ENCODE measurements at places on chromosomes 5 and 9.

- DNase-seq, result no peak
Observed at GRCh38 chr5:81630684-81631083, 120.2 kb downstream of the SSBP2 start.

GRCh38 chr5:88785746-88786565 is 97.0 kb downstream of the MEF2C start:
- peak; percentile 75 for DNase-seq

DNA sequence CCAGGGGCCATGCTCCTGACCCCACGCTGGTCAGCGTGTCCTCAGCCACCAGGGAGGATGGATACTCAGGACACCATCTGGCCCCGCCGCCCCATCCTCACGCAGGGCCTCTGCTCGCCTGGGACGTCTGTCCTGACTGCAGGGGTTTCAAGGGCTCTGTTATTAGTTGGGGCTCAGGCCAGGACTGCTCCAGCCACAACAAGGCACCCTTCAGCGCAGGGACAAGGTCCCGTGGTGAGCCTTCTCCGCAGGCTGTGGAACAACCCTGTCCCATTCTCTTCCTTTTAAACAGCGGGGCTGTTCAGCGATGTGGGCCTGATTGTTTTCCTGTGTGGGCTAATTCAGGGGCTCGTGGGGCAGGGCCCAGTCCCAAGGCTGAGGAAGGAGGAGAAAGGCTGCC is 61.6 kb downstream of the SEMA4D start:
- DNase-seq, result no peak

GRCh38 chr5:58246461-58246944 is 213.4 kb downstream of the PLK2 start:
- DNase-seq, result no peak

GRCh38 chr5:177396807-177397206 is 3.7 kb downstream of the PFN3 start:
- no peak for DNase-seq

DNA sequence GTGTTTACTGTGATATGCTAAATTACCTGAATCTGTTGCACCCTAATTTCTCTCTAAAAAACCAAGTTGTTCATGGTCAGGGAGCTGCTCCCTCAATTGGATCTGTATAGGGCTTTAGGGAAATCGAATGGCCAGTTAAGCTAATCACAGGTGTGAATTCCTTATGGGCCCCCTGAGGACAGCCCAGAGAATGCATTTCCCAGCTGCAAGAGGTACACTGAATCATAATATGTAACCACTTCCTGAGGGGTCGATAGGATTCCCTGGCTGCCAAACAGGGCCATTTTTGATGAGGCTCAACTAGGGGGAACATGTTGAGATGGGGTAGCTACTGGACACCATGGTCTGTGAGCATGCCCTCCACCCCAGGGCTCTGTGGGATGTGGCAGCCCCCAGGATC is 478.6 kb downstream of the CCDC171 start:
- no peak for DNase-seq

DNA sequence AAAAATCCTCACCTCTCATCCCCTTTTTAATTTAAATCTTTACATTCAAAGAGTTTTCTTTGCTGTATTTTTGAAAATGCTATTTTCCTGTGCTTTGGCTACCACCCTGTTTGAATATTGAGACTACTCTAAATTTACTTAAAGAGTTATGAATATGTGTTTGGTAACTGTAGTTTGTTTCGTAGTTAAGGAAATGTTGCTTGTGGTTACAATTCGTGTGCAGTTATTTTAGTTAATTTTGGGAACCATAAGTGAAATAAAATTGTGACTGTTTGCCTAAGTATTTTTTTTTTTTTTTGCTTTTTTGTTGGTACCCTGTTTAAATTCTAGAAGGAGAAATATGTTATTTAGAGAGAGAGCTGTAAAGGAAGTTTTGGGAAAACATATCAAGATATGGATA is 78.7 kb downstream of the XRCC4 start:
- DNase-seq, result no peak

GRCh38 chr9:104977580-104977979 is 49.6 kb upstream of the ABCA1 start:
- no peak for DNase-seq

DNA sequence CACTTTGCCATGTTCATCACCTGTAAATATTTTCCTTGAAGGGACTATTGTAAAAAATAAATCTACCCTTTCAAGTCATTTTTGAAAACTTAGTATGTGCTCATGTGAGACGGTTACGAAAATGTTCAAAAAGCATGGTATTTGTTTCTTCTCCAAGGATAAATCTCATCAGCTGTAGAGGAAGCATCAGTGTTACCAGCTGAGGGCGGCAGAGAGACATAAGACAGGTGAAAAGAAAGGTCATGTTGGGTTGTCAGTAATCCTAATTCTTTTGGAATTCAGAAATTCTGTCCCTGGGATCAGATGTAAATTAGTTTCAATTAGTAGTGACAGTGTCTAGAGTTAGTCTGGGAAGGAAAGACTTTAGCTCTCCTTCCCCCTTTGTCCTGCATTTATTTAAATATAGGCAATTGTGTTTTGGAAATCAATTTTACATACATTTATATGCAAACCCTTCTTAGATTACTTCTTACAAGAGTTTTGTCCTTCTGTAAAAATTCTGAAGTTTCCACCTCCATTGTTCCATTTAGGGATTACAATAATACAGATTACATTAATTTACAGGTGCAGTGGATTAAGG is 791.9 kb upstream of the CDH6 start:
- peak; percentile 24 for DNase-seq

DNA sequence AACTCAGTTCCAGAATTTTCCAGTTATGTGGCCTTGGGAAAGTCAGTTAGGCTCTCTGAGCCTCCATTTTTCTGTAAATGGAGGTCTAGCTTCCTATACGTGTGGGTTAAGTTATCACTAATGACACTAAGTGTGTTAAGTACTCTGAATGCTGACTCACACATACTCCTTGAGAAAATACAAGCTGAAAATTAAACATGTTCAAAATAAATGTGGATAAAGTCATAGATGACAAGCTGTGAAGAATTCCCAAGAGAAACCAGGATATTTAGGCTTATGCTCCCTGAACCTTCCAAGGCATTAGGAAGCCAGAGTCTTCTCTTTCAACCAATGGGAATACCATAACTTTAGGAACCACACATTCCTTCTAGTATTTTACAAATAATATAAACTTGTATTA is 58.1 kb downstream of the ABCA1 start:
- DNase-seq, result no peak

- no peak for DNase-seq
Observed at GRCh38 chr5:28603869-28604268, 1565.5 kb upstream of the CDH9 start.

DNA sequence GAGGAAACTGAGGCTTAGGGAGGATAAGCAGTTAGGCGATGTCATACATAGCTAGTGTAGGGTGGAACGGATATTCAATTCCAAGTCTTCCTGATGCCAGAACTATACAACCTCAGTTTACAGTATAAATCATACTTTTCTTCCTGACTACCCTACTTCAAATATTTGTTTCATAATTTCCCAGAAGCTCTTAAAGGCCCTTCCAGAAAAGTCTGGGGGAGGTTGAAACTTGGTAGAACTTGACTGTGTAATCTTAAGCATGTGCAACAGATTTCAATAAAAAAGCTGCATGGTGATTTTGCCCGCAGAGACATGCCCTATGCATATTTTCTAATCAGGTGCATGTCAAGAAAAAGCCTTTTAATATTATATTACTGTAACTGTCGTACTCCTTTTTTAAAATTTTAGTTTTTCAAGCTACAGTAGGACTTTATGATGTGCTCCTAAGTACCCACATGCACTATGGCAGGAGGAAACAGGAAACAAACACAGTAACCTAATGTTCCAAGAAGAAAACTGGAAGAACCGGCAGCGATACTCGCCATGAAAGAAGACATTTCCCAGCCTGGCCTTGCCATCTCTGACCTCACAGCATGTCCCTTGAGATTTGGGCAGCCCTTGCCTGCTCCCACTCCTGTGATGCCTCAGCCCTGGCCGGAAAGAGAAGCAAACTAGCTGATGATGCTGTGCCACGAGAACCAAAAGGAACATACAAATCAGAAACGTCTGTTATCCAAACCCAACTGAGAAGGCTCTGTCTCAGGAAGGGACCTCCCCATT is 266.0 kb downstream of the EFNA5 start:
- no peak for DNase-seq

DNA sequence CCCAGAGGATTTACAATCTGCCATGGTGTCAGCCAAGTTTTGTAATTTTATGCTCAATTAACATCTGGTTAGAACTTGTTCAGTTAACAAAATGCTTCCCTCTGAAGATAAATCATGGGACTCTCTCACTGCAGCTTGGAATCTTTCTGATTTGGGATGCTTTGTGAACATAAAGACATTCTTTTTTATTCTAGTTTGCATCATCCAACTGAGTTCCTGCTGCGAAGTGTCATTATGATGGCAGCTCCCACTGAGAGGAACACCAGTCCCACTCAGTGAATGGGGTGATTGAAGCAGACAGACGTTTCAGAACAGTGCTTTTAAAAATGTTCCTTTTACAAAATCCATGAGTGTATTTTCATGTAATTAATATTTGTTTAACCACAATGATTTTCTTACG is 863.8 kb downstream of the TLE4 start:
- no peak for DNase-seq

- DNase-seq, result no peak
Observed at GRCh38 chr5:5181650-5182324, 41.7 kb downstream of the ADAMTS16 start.

DNA sequence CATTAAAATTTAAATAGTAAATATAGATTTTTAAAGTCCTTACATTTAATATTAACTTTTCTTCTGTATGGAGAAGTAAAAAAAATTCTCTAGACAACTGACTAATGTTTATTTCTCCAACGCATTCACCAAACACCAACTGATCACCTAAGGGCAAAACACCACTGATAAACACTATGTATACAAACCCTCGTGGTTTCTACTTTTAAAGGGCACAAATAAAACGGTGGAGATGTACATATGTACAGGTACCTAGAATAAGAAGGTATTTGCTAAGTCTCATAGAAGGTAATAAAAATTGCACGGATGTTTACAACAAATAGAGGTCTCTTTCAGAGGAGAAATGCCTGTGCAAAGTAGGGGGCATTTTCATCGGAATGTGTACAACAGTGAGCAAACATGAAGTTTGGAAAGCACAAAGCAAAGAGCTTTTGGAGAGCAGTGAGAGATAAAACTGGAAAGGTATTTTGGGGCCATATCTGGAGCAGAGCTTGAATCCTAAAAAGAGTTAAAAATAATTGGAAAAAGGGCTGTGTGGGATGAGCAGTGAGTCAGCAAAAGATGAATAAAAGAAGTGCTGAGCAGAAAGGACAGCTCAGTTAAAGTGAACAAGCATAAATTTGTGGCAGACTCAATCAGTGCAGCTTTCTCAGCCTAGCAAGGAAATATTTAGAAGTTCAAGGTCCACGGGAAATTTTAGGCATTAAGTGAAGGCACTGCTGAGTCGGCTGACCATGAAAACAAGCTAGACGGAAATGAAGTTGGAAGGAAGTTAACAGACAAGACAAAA is 160.0 kb downstream of the TMEM161B start:
- DNase-seq, result no peak

GRCh38 chr5:9362600-9362999 is 183.3 kb downstream of the SEMA5A start:
- no peak for DNase-seq

GRCh38 chr9:98120476-98120875 is 1.5 kb upstream of the TRIM14 start:
- no peak for DNase-seq

GRCh38 chr5:103800741-103801495 is 238.3 kb upstream of the NUDT12 start:
- no peak for DNase-seq

GRCh38 chr5:155697236-155697635 is 629.7 kb upstream of the SGCD start:
- DNase-seq, result no peak

DNA sequence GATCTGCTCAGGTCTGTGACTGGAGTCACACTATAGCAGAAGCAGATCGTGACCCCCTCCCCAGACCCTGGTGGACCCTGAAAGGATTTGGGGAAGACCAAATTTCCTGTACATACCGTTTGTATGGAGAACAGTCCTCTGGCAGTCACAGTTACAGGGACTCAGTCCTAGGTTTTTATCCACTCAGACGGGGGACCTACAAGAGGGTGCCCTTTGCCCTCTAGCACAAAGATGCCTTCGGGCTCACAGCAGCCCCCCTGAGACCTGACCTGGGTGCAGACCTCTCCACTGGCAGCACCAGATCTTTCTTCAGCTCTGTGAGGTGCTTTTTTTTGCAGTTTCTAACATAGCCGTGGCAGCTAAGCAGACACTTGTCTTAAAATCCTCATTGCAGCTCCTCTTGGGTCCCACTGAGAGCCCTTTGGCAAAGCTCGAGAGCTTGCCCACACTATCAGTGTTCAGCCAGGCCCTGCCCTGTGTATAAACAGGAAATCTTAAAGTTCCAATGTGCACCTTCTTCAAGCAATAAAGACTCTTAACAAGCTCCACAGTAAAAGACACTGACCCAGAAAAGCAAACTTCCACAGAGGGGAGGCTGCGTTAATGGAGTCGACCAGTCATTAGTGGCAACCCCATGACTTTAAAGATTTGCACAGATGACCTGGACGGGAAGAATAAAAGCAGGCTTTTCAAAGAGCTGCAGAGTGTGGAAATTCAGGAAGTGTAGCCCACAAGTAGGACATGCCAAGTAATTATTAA is 71.8 kb upstream of the LHFPL2 start:
- DNase-seq, result no peak

DNA sequence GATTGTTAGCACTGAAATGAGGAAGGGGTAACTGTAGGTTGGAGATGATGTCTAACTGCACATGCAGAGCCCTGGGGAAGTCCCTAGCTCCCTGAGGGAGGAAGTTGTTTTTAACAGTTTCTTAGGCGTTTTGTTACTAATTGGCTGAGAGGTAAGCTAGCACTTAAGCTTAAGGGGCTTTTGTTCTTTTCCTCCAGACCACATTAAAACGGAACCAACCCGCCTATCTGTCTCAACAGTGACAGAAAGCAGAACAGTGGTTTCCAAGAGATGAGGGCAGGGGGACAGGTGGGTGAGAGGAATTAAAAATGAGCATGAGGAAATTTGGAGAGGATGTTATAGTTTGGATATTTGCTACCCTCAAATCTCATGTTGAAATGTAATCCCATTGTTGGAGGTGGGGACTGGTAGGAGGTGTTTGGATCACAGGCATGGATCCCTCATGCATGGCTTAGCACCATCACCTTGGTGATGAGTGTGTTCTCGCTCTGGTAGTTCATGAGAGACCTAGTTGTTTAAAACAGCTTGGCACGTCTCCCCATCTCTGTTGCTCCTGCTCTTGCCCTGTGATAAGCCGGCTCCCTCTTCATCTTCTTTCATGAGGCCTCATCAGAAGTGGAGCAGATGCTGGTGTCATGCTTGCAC is 38.9 kb downstream of the LYRM7 start:
- DNase-seq, result no peak

DNA sequence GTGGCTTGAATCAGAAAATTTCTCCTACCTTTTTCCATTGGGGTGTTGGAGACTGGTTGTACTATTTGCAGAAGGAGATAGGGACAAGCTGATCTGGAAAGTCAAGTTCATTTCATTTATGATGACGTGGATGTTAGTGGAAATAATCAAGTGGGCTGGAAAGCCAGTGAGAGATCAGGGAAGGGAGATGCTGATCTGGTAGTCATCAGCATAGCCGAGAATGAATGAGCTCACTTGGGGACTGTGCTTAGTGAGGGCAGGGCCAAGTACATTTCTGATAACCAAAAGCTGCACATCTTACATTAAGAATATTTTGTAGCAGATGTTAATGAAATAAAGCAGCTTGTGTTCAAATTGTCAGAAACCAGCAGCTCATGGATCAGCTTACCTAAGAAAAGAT is 12.1 kb downstream of the MAN2A1 start:
- DNase-seq, result no peak

- no peak for DNase-seq
Observed at GRCh38 chr5:143527808-143528207, 124.3 kb upstream of the NR3C1 start.
